ENCODE measurements at places on chromosomes 7 and 10.

GRCh38 chr7:45072131-45073030 is 16.4 kb downstream of the NACAD start:
- no peak for DNase-seq

DNA sequence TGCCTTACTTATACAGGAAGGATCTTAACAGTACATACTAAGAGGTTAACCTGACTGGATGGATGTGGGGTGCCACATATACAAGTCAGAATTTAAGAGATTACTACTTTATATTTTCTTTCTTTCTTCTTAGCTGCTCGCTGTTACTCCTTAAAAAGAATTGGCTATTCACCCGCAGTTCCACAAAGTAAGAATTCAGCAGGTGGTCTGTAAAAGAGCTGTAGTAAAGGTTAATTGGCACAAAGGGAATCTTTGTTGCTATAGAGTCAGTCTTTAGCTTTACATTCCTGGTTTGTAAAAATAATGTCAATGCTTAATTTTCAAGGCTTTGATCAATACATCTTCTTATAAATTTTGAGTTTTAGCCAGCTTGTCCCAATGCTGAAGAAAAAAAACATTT is 43.2 kb downstream of the RALA start:
- no peak for DNase-seq

DNA sequence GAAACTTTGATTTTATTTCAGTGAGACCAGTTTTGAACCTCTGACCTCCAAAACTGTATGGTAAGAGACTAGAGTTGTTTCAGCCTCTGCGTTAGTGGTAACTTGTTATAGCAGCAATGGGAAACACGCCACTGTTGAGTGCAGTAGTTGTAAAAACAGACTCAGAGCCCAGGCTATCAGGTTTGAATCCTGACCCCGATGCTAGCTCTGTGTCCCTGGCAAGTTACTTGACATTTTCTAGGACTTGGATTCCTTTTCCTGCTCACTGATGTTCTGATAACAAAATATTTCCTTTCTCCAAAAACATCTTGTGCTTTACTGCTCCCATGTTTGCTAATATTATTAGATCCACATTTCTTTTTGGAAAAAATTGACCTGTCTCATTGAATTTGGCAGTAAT is 131.0 kb downstream of the PLXDC2 start:
- no peak for DNase-seq

- DNase-seq = no peak
Measured at GRCh38 chr10:6786579-6787031, 206.5 kb upstream of the PRKCQ start.

DNA sequence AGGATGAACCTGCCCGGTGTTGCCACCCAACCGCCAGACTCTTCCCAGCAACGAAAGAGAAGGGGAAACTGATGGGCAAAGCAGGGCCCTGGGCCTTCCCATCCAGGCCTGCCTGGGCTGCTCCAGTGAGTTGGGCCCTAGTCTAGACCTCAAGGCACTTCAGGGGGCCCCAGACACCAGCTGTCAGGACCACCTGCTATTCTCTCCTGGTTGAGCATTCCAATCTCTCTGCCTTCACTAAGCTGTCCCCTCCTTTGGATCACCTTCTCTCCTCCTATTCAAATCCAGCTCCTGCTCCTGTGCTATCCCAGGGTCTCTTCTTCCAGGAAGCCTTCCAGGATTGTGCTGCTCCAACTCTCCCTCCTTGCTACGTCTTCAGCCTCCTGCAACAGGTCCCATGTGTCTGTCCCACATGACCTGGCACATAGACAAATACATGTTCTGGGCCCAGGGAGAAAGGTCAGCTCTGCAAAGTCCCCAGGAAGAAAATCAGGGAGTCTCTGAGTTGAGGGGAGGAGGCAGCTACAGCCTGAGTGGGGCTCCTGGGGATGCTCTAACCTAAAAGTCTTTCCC is 3.1 kb downstream of the STX1A start:
- no peak for DNase-seq

- DNase-seq = no peak
Measured at GRCh38 chr7:17948526-17949238, 8.4 kb upstream of the SNX13 start.

- DNase-seq = no peak
Measured at GRCh38 chr10:60574388-60574787, 184.7 kb upstream of the ANK3 start.

GRCh38 chr7:151796091-151796870 is 80.6 kb downstream of the PRKAG2 start:
- DNase-seq = no peak

DNA sequence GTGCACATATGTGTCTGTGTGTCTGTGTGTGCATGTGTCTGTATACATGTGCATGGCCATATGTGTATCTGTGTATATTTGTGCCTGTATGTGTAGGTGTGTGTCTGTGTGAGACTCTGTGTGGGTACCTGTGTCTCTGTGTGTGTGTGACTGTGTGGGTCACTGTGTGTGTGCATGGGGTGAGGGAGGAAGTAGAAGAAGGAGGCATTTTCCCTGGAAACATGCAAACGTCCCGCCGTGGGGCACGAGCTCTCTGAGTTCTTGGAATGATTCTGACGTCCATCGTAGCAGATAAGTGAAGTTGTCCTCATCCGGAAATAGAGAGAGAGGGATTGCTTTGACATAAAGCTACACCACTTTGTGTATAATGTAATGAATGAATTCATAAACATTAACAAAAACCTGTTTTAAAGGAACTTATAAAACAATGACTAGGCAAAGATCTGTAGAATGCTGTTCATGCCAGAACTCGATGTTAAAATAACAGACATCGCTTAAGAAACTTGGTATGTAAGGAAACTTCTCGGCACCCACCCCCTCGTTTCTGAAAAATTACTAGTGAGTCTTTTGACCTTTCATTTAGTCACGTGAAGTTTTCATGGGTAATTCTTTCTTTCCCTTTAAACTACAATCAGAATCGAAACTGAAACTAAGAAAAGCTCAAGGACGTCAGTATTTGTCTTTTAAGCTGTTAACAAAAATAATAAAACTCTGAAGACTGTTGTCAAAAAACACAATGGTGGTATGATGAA is 43.6 kb upstream of the KLF6 start:
- DNase-seq = no peak

- no peak for DNase-seq
Measured at GRCh38 chr7:14289957-14290356, 300.5 kb upstream of the ETV1 start.

Data from stimulated activated CD8-positive, alpha-beta memory T cell treated with anti-CD3 and anti-CD28 coated beads, Interleukin-7, amount 100 ng/mL, for 1 hour (primary cell).